ENCODE measurements at places on chromosomes 7 and 10. TPM values are rescaled to one million over a fixed set of nuclear protein-coding genes. Genes with fewer than 3 reads are reported as not detected.

The EPHB6 gene
- total RNA-seq: 12.8 TPM

DNA sequence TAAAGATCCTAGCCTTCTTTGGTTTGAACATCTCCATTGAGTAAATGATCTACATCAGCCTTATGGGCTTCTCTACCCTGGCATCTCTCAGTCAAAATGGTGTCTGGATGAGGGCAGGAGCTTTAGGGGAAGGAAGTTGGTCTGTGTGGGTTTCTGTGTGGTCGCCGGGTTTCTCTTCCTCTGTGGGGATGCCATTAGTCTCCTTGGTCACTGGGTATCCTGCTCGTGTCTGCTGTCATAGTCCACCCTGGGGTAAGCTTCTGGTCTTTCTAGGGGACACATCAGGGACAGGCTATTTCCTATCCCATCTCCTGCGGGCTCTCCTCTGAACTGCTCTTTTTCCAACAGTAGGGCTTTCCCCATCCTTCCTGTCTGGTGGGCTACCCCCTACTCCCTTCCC, 150.3 kb upstream of the NPY start:
- no peak for DNase-seq

DNA sequence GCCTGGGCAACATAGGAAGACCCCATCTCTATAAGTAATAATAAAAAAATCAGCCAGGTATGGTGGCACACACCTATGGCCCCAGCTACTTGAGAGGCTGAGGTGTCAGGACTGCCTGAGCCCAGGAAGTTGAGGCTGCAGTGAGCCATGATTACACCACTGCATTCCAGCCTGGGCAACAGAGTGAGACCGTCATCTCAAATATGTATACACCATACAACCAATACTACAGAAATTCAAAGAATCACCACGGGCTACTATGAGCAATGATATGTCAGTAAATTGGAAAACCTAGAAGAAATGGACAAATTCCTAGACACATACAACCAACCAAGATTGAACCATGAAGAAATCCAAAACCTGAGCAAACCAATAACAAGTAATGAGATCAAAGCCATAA, 60.3 kb upstream of the ZC3HAV1 start:
- DNase-seq: no peak

DNA sequence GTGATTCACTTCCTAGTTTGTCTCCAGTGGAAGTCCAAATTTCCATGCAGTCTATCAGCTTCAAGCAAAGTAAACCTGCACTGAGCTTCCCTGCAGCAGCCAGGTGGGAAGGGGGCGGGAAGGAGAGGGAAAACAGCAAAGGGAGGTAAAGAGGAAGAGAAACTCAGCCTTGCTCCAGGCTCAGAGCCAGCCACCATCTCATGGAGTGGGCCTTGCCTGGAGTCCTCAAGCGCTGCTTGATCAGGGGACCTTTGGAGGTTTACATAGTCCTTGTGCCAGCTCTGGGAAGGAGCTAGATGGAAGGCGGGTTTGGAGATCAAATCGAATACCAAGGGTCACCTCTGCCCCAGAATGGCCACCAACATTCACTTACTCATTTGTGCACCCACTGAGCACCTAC, 7.4 kb downstream of the CRTAC1 start:
- DNase-seq: no peak

- DNase-seq: no peak
Observed at GRCh38 chr10:12319076-12319475, 30.3 kb upstream of the CAMK1D start.

DNA sequence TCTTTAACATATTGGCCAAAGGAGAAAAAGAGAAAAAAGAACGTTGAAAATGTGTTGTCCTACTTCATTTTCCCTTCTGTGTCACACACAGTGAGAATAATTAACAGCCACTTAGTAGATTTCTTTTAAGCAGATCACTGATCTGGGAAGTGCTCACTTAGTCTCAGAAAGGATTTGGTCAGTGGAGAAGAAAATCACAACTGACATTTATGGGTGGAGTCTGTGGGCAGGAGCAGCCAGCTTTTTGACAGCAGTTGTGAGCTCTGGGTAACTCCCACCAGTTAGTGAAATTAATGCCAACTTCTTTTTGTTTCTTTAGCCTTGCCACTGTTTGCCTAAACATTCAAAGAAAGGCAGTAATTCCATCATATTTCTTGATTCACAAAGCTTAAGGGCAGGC, 49.7 kb downstream of the CDK14 start:
- DNase-seq: no peak

The PAX4 gene
- total RNA-seq: not detected

The GSTO1 gene
- total RNA-seq: 110 TPM

DNA sequence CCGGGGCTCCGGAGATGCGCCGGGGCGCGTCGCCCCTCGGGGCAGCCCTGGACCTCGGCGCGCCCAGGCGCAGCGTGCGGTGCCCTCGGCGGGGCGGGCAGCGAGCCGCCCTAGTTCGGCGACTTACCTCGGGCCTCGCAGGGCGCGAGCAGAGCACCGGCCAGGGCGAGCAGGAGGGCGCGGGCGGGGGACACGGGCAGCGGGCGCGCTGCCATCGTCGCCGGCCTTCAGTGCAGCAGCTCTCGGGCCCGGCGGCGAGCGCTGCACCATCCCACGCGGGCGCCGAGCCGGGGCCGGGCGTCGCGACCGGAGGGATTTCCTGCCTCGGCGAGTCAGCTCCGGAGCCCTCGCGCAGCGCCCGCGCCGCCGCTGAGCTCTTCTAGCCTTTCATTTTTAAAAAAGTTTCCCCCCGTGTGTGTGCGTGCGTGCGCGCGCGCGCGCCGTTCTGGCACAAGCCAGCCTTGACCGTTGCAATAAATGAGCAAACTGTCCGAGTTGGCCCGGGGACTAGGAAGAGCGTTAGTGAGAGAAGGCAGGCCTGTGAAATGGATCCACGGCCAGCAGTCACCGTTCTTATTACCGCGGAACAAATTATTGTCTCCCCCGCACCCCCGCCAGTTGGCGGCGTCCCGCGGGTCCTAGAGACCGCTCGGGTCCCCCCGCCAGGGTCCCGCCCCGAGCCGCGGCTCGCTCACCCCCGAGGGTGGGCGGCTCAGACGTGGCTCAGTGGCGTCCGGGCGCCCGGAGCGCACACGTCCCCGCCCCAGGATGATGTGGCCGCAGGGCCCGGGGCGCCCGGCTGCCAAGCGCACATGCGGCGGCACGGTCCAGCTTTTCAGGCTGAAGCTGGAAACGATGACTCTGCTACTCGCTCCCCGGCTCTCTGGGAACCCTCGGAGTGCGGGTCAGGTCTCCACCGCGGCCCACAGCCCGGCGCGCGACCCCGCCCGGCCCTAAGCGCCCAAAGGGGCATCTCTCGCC, at the start of gene ADAM12:
Gene ADAM12, minus strand, starts transcription at position 547 of the 981 bp plus-strand sequence. Its CDS starts 332 bp downstream, at position 215.
- DNase-seq: no peak

GRCh38 chr10:34236931-34237330, 578.2 kb downstream of the PARD3 start:
- no peak for DNase-seq

The CNTNAP2 gene
- 0.41 TPM for total RNA-seq

The PRSS37 gene
- total RNA-seq: not detected

DNA sequence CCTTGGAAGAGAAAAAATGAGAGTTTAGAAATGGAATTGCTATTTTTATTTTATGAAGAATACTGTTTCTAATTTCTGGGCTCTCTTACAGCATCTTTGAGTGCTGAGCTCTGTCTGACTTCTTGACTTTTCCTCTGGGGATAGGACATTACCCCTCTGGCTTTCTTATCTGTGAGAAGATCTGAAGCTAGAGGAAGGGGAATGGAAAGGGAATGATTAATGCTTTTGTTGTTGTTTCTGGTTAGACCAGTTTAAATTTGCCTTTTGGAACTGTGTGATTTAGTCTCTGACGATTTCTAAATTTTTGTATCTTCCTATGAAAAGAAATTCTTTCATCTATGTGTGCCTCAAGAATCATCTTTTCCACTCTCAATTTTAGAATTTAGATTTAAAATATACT, 811.4 kb downstream of the REEP3 start:
- no peak for DNase-seq

- DNase-seq: no peak
Observed at GRCh38 chr10:119301397-119301796, 94.0 kb downstream of the GRK5 start.

- DNase-seq: no peak
Observed at GRCh38 chr7:34875481-34875880, 161.8 kb downstream of the DPY19L1 start.

GRCh38 chr10:31820096-31820495, 108.5 kb downstream of the ARHGAP12 start:
- no peak for DNase-seq

DNA sequence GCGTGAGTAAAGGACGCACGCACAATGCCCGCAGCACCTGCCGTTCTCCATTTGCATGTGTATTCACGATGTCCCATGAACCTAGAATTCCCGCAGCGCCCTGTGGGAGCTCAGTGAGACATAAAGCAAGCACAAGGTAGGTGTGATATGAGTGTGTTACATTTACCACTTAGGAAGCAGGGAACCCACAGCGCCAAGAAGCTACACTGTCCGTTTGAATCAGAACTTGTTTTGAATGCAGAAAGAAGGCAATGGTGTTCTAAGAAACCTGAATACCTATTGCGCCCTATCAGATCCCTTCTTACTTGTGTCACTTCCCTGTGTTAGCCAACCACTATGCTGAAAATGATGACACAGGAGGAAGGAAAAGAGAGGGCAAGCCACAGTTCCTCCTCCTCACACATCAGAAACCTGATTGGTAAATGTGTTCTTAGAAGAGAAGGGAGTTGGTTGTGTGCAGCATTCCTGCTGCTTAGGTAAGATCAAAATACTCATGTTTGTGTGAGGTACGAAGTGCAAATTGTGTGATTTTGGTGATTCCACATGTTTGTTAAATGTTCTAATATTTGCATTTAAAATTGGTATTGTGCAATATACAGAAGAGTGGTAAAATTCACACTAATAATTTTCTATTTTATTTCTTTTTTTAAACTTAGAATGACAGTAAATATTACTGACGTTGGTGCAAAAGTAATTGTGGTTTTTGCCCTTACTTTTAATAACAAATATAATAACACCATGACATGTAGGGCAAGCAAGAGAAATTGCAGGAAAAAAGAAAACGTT, 185.4 kb downstream of the SEC23IP start:
- DNase-seq: no peak

DNA sequence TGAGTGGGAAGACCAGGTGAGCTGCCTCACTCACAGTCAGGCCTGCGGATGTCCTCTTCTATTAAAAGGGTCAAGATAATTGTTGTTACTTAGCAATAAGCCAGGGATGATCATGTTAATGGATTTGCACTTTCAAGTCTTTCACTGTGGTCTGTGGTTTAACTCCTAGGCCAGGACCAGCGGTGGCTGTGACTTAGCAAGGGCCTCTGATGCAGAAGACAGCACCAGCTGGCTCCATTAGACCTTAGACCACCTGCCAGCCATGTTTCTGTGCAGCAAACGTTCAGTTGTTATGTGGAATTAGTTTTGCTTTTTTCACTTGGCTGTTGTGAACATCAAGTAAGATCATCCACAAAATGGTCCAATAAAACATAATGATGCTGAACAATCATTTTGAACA, 537.3 kb downstream of the TNS3 start:
- no peak for DNase-seq

GRCh38 chr10:96684826-96685225, 35.5 kb downstream of the PIK3AP1 start:
- DNase-seq: no peak

- DNase-seq: no peak
Observed at GRCh38 chr7:70795948-70796347, 336.0 kb upstream of the GALNT17 start.

The UNCX gene
- not detected for total RNA-seq

GRCh38 chr10:129466703-129467358, at the start of gene MGMT:
MGMT (plus strand) TSS chr10:129467241.
- DNase-seq: peak; percentile 99

The SH2D4B gene
- total RNA-seq: 0.43 TPM

DNA sequence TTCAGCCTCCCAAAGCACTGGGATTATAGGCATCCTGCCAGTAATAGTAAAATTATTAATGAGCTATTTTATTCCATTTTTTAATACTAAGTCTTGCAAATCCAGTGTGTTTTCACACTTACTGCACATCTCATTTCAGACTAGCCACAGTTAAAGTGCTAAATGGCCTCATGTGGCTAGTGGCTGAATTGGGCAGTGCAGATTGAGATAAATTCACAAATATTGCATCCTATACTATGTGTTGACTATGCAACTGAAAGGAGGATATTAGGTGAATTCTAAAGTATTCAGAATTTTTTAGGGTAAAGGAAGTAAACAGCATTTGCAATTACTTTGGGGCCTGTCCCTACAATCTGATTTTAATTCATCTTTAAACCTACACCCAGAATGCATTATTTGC, 10.2 kb downstream of the APBB1IP start:
- DNase-seq: no peak

DNA sequence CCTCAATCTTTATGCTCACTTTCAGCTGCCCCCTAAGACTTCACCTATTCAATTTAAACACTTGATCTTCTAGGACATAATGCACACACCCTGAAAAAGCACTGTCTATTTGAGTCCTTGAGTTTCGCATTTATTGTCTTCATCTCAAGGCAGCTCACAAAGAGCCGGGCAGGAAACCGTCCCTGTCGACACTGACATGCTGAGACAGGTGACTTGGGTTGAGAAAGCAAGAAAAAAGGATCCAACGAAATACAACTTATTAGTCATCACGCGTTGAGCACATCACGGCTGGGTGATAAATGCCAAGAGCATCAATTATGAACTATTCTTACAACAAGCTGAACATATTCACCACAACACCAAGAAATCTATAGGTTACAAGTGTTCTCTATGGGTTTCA, 91.1 kb downstream of the CALN1 start:
- DNase-seq: no peak

DNA sequence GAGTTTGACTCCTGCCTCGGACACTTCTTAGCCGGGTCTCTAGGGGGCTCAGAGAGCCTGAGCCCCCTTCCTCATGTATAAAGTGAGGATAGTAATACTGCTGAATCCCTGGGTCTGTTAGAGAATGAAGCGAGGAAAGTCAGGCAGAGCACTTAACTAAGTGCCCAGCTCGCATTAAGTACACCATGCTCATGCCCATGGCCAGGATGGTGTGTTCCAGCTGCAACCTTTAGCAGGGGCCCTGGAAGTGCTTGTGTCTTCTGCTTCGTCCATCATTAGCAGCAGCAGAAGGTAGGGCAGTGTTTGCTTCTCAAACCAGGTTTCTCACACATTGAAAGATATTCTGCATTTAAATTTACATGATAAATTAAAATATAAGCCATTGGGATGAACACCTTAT, 27.3 kb upstream of the WDFY4 start:
- no peak for DNase-seq

The FOXI2 gene
- total RNA-seq: not detected

DNA sequence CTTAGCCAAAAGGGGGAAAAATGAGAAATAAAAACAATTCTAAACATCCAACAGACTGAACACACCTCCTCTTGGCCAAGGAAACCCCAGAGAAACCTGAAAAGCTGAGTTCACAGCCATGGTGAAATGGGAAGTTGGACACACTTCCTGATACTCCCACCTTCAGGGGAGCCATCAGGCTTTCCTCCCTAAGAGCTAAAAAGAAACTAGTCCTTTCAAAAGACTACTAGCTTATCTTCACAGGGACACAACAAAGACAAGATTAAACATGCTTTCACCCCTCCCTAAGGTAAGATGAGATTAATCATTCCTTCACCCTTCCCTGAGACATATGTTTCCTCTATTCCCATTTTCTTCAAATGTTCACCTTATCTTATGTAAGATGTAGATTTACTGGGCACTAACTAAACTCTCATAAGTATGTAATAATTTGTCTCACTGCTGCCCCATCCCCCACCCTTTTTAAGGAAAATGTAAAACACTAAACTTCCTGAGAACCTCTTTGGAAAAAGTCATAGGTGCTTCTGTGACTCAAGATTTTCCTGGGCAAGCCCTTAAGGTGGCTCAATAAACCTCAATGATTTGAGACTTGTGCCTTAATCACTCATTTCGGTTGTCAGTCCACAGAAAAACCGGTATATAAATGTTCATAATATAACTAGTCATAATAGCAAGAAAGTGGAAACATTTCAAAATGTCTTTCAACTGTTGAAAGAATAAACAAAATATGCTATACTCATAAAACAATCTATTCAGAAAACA, 40.5 kb downstream of the HTR7 start:
- no peak for DNase-seq

All from upper lobe of right lung (tissue), 1 donor.